GM19239 (cell line): ENCODE measurements at places on chromosomes 7 and 10.

GRCh38 chr10:113005380-113005779, 55.3 kb downstream of the TCF7L2 start:
- DNase-seq = no peak

DNA sequence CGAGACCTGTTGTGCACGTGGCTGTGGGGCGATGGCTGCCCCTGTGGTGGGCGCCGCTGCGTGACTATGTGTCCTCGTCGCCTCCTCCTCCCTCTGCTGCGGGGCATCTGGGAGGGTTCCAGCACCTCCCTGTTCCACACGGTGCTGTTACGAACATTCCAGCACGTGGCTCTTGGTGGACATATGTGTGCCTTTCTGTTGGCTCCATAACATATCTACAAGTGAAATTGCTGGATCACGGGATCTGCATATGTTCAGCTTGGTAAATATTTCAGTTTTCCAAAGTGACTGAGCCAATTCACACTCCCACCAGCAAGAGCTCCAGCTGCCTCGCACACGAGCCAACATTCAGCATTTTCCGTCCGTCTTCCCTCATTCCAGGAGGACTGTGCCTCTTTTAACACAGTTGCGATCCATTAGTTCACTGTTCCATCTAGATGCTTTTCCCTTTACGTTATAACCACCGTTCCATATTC, 25.1 kb downstream of the SNX8 start:
- no peak for DNase-seq

DNA sequence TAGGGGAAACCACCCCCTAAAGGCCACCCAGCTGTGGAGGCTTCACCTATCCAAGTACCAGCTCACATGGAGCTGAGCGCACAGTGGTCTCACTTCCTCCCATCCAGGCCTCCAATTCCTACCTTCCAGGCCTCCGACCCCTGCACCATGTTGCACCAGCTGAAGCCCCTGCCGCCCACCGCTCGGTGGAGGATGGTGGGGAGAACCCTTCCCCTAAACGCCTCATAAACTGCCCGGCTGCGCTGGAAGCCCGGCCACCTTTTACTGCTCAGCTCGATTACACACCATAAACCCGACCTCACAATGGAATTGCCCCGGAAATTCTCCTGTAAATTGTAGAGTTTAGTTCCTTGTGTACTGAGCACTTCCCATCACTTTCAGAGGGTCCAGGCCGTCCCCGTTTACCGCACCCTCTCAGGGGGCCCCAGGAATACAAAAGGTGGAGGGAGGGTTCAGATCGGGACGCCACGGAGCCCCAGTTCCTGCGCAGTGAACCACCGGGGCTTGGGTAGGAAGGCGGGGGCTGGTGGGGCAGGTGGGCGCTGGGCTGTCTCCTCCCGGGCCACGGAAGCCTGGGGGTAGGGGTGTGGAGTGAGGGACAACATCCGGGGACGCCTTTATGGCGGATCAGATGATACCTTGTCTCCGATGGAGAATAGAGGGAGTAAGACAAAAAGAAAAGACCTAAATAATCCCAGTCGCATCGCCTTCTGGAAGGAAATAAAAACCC, 1.4 kb upstream of the HOXA7 start:
- no peak for DNase-seq

DNA sequence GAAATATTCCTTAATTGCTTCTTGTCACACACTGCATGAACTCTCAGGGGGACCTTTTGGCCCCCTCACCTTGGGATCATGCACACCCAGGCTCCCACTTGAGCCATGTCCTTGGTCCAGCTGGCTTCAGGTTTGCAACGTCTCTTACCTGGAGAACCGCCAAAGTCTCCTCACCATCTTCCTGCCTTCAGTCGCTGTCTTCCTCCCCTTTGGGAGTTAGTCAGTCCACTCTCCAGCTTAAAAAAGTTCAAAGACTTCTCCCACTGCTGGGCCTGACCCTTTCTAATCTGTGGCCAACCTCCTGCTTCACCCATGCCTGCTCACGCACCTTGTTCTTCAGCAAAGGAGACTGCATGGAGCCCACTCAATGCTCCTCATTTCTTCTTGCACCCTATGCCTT, 82.6 kb upstream of the LRRC4 start:
- DNase-seq = no peak

DNA sequence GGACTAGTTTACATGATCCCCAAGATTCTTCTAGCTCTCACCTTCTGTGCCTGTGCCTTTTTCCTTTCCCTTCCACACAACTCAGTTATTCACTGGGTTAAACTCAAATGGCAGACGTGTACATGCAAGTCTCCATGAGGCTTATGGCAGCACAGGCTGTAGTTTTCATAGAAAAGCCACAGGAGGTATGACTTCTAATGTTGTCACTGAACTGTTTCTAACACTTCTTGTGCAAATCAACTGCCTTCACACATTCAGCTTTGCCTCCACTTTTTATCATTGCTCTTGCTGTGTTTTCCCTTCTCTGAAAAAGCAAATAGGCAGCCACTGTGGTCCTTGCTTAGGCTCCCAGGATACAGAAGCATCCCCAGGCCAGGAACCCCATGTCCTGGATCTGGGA, 5.3 kb upstream of the GIMAP5 start:
- no peak for DNase-seq

DNA sequence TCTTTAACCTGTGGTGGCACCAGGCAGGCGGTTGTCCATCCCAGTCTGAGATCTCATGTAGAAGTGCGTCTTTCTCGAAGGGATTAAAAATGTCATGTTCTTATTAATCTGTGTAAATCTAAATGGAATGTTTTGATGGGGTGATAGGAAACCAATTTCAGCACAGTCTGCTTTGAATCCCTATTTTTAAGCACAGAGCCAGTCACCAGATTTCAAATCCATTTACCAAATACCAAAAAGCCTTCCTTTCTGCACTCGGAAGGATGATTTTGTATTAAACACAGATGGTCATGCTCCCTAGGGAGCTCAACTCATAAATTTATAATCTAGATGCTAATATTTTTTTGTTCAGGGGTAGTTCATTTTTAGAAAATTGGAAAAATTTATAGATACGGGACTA, 160.6 kb upstream of the AOAH start:
- DNase-seq = no peak

- DNase-seq = peak; percentile 95
These were observed at the start of gene ZNF775 for GRCh38 chr7:150378853-150379440. TSS of gene ZNF775 (plus strand) at chr7:150379330. CDS start at chr7:150388471, 9,141 bp downstream.

GRCh38 chr10:89904755-89905154, 203.4 kb downstream of the KIF20B start:
- no peak for DNase-seq

GRCh38 chr7:15104411-15105092, 202.0 kb upstream of the DGKB start:
- DNase-seq = no peak

GRCh38 chr7:157501581-157501980, 164.8 kb downstream of the DNAJB6 start:
- no peak for DNase-seq

DNA sequence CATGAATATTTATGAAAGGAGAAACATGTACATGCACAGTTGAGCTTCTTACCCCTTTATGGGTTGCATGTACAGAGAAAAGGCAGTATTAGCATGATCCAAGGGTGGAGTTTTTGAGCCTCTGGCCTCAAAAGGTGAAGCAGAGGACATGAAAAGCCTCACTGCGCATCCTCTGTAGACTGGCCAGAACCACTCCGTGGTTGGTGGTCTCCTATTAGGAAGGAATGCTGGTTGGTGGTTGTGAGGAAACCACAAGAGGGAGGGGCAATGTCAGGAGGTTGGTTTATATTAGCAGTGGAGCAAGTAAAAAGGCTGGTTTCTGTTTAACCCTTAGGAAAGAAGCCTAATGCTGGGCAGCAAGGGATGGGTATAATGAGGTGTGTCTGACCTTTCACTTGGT, 37.5 kb downstream of the AHCYL2 start:
- no peak for DNase-seq

DNA sequence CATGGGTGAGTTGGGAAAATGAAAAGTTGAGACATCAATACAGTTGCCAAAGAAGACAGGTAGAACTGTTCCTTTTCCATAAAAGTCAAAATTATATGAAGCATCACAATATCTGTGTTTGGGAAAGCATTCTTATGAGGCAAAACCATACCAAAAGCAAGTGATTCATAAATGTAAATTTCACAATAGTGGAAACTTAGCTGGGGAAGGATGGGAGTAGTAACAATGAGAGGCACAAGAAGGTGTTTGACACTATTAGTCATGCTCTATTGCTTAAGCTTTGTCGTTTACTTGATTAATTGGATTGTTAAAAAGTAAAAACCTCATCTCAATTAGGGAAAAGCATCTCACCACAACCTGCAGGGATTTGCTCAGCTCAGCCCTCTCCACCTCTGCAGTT, 240.2 kb downstream of the C7orf25 start:
- no peak for DNase-seq

- no peak for DNase-seq
These were observed 49.2 kb downstream of the IQUB start for GRCh38 chr7:123485187-123485586.

- no peak for DNase-seq
These were observed 620.5 kb upstream of the LRRN3 start for GRCh38 chr7:110470420-110470819.

- DNase-seq = peak; percentile 10
These were observed 78.6 kb upstream of the C10orf90 start for GRCh38 chr10:126749015-126749655.

GRCh38 chr7:43735802-43736603, 6.7 kb upstream of the COA1 start:
- no peak for DNase-seq

DNA sequence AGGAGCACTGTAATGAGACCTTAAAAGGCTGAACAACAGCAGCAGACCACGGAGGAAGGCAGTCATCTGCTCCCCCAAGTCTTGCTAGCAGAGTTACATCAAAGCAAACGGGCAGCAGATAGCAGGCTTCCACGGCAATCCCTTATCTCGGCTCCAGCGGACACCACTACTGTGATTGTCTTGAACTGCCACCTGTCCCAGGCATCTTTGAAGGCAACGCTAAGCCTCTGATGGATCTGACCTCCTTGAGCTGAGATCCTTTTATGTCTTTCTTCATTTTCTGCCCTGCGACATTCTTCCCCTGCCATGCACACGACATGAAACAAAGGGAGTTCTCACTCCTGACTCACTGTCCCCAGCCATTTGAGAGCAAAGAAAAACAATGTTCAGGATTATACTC, 111.7 kb downstream of the GLI3 start:
- no peak for DNase-seq

DNA sequence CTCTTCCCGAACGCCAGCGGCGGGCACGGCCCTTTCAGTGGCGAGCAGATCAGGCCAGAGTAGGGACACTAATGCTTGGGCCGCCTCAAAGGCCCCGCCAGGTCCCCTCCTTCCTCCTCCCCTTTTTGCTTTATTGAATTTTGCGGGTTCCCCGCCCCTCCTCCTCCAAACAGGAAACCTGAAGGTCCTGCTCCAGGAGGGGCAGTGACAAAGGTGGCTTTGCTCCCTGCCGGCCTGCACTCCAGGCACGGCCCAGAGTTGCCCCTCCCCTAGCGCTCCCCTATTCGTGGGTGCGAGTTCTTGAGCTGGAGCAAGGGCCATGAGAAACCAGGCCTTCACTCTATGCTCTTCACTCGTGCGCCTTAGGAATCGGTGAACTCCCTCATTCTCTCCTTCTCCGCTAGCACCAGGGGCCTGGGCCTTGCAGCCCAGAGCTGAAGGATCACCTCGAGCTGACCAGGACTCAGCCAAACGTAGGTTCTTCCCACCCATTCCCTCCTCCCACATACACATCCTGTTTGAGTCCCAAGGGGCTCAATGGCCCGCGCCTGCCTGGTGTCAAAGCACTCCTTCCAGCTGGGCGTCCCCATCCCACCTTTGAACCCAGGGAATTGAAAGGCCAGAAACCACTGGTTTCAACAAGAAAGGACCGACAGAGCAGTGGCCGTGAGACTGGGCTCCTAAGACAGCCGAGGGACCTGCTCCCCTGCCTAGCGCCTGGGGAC, 619 bp upstream of the HOXA6 start:
- DNase-seq = no peak

DNA sequence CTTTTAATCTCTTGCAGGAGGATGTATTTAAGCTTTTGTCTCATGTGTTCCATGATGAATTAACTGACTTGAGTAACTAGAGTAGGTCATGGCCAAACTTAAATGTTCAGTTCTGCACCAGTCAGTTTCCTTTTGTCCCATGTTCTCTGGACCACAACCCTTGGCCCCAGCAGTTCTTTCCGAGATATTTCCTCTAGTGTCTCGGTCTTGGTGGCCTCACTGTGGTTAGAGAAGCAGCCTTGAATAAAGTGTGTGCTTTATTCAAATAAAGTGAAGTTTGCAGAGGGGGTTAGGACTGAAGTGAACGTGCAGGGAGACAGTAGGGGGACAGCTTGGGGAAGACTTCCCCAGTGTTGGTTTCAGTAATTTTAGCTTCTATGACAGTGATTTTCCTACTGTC, 9.3 kb downstream of the ZNF212 start:
- no peak for DNase-seq

GRCh38 chr7:142542942-142543341, 206.3 kb upstream of the PRSS1 start:
- DNase-seq = no peak

GRCh38 chr10:112365451-112365850, 8.5 kb upstream of the ACSL5 start:
- no peak for DNase-seq

DNA sequence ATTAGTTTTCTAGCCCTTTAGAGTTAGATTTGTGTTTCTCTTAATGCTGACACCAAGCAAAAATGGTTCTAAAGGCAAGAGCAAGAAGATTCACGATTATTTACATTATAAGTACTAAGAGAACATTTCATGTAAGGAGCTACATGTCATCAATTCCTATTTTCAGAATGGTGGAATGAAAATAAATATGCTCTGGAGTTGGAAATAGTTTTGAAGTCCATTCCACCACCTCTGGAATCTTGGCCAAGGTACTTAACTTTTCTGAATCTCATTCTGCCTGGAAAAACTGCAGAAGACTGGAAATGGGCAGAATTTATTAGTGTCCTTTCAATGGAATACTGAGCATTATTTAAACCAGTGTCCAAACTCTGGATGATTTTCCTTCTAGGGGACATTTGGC, 125.1 kb upstream of the RAB11FIP2 start:
- no peak for DNase-seq

- no peak for DNase-seq
These were observed 30.9 kb downstream of the OCM2 start for GRCh38 chr7:97959046-97959445.

GRCh38 chr10:14806318-14806717, 31.5 kb downstream of the CDNF start:
- DNase-seq = no peak

DNA sequence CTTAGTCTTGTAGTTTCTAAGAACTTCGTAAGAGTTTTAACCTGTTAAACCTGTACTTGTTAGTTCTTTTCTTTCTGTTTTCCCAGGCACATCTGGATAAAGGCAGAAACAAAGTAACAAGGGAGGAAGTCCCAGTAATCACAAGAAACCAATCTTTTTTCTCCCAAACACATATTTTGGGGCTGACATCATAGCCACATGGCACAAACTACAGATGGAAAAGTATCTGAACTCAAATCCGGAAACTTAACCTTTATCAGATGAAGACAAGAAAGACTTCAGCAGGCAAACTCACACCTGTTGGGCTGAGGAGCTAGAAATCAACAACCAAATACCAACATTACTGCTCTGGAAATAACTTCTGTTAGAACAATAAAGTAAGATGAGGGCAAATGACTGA, 67.1 kb downstream of the CUBN start:
- no peak for DNase-seq
